Mammary epithelial cell (primary cell): ENCODE measurements at places on chromosomes 1 and 21. TPM values are rescaled to one million over a fixed set of nuclear protein-coding genes. Genes with fewer than 3 reads are reported as not detected.

Gene FMN2
- total RNA-seq = not detected

- peak; percentile 13 for DNase-seq
Measured at GRCh38 chr1:111515291-111516004, 12.0 kb upstream of the ADORA3 start.

DNA sequence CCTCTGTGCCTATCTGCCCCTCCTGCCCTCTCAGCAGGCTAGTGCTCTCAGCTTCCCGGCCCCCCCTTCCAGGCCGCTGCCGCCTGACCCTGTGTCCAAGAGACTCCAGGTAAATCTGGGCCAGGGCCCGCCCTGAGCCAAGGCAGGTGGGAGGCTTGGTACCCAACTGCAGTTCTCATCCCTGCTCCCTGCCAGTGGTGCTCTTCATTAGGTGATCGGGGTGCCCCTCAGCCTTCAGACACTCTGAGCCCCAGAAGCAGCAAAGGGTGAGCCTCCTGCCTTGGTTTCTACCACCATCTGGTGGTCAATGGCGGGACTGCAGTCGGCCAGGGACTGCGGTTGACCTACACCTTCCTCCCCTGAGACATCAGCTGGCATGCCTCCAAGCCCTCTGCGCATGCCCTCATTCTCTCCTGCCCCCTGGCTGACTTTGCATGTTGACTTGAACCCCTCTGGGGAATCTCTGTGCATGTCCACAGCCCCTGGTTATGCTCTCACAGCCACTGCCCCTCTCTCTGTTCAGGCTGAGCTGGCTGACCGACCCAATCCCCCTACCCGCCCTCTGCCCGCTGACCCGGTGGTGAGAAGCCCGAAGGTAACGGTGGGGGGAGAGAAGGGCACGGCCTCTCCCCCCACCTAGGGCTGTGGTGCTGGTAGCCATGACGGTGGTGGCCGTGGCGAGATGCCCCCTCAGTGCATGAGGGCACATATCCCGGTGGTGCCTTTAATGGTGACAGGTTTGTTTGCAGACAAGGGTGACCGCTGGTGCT lies 2.0 kb upstream of the EFNA4 start:
- peak; percentile 76 for DNase-seq

GRCh38 chr1:93783876-93784275 lies 95.1 kb downstream of the DNTTIP2 start:
- no peak for DNase-seq

GRCh38 chr1:178408871-178409270 lies 87.9 kb downstream of the CLEC20A start:
- peak; percentile 43 for DNase-seq
